ENCODE measurements at places on chromosomes 4 and X.

DNA sequence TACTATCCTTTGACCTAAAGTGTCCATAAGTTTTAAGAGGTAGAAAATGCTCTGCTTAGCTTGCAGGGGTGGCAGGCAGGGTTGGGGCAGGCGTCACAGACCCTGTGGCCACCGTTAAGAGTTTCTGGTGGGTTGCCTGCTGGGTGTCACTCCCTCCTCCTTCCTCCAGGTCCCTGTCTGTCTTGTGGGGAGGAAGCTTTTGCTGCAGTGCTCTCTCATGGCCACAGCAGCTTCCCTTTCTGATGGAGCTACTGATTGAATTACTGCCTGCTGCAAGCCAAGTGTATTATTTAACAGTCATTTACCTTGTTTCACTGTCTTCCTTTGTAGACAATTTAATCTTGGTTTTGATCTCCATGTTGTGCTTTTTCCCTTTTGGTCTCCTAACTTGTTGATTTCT lies 384.6 kb downstream of the IDS start:
- DNase-seq, result no peak

- DNase-seq, result peak; percentile 16
Measured at GRCh38 chrX:65985922-65986588, 53.8 kb downstream of the VSIG4 start.

GRCh38 chr4:183405303-183405702 lies 39.1 kb upstream of the CDKN2AIP start:
- DNase-seq, result no peak

GRCh38 chr4:52546449-52546848 lies 112.7 kb downstream of the USP46 start:
- no peak for DNase-seq

DNA sequence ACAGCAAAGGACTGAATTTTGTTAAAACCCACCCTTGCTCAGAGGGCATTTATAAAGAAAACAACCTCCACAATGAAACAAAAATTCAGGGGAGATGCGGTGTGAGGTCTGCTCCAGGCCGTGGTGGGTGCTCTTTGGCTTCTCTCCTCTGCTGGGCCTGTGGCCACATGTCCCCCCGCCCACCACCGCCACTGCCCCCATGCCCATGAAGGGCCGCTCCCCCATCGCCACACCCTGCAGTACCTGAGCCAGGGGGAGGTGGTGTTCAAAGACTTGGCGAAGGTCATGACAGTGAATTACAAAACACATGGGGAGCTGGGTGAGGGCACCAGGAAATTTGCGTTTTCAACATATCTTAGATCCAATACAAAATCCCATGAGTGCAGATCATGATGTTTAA lies 14.2 kb upstream of the CFAP299 start:
- no peak for DNase-seq

GRCh38 chrX:101385026-101385684 lies 836 bp downstream of the BTK start:
- DNase-seq, result no peak

DNA sequence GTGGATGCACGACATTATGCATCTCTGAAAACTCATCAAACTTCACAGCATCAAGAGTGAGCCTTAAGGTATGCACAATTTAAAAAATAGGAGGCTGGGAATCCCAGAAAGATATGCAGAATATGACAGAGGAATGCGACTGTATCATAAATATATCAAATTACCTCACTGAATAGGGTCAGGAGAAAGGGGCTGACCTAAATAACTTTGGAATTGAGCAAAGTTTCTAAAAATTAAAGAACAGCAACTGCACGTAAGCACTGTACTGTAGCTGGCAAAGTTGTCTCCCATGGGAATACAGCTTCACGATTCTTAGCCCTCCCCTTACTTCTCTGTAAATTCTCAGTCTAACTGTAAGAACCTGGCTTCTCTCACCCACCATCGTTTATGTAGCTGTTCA lies 397.4 kb upstream of the ZFP42 start:
- DNase-seq, result no peak

DNA sequence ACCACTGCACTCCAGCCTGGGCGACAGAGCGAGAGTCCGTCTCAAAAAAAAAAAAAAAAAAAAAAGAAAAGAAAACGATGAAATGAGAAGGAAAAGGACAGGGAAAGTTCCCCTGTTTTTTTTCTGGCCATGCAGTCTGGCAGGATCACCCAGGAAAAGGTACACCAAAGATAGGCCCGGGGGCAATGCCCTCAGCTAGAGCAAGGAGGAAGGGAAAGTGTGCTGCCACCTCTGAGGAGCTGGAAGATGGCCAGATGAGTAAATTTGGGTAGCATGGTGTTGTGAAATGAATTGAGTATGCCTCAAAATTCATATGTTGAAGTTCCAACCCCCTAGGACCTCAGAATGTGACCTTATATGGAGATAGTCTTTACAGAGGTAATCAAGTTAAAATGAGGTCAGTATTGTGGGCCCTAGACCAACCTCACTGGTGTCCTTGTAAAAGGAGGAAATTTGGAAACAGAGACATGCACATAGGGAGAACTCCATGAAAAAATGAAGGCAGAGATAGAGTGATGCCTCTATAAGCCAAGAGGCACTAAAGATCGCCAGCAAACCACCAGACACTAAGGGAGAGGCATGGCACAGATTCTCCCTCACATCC lies 28.9 kb downstream of the MAOB start:
- DNase-seq, result no peak

GRCh38 chr4:68569466-68570121 lies 6.5 kb downstream of the UGT2B17 start:
- DNase-seq, result no peak

DNA sequence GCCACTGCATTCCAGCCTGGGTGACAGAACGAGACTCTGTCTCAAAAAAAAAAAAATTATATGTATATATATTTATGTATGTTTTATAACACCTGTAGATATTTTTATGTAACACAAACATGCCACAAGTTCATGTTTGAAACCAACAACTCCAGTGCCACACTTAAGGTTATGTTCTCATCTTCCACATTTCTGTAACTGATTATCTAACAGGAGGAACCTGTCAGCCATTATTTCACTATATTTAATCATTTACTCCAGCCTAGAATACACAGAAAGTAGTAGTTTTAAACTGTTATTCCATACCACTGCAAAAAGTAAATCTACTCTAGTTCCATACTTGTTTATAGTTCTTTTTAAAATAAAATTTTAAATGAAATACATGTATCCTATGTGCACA lies 32.3 kb downstream of the MCUB start:
- DNase-seq, result no peak

- no peak for DNase-seq
Measured at GRCh38 chr4:144962300-144962699, 135.7 kb downstream of the ANAPC10 start.

GRCh38 chr4:78565971-78566372 lies 14.4 kb downstream of the ANXA3 start:
- DNase-seq, result no peak

GRCh38 chrX:32269866-32270265 lies 941.5 kb downstream of the DMD start:
- no peak for DNase-seq

- DNase-seq, result no peak
Measured at GRCh38 chrX:53684415-53685192, 1.9 kb downstream of the HUWE1 start.

GRCh38 chr4:74315376-74315775 lies 7.1 kb downstream of the EPGN start:
- no peak for DNase-seq

GRCh38 chr4:102076622-102077021 lies 268.7 kb downstream of the SLC39A8 start:
- DNase-seq, result no peak

- no peak for DNase-seq
Measured at GRCh38 chr4:187606581-187606980, 389.0 kb upstream of the ZFP42 start.

DNA sequence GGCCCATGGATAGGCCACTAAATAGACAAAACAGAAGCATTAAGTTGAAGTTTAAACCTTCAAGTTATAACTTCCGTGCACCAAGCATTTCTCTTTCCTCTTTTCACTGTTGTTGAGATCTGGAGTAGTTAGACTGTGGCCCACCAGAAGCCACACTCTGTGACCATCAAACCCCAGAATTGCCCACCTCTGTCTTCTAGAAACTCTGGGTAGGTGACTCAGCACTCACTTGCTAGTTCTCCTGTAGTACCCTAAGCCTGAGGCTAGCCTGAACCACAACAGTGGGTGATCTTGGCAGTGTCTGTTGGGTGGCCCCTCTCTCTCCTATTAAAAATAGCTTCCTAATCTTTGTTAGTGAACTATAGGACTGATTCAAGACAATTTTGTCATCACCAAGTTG lies 24.6 kb upstream of the CD40LG start:
- no peak for DNase-seq

DNA sequence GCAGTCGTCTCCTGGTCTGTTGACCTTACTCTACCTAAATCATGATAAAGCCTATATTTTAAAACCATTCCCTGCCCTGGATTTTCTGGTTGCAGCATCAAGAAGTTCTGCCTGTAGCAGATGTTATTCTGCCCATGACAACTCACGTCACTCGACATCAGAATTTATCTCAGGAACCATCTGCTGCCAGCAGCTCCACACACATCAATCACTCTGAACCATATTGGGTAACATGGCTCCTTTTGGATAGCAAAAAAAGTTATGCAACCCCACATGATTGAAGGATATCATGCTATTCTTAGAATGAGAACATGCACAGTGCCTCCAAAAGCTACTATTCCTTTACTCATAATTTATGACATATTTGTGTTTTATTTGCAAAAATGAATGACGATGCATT lies 341.4 kb downstream of the DHRSX start:
- no peak for DNase-seq

DNA sequence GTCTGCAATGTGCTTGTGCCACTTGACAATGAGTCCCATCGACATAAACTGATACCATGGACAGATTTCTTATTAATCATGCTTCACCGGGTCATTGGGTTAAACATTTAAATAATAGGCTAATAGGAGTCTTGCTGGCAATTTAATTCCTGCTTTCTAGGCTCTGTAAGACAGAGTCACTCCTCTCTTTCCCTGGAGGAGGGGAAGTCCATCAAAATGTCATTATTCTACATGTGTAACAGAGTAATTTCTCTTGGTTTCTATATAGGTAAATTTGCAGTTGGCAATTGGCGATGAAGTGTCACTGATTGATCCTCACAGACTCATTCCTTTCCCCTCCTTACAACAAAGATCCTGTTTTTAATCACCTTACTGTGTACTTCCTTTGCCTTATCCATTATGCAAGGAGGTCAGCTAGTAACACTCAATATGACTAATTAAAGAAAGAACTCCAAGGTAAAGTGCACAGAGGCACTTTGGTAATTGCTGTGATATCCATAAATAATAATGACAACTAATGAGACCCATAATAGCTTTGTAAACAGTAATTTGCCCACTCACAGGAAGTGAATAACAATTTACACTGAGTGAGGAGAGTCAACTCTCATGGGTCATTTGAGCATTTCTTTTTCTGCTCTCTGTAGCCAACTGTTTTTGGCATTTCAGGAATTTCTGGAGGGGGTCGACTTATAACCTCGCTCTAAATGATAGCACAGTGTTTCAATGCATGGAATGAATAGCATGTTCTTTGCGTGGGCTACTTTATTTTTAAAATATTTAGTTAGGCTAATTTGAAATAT lies 184.0 kb downstream of the UGT8 start:
- DNase-seq, result no peak

DNA sequence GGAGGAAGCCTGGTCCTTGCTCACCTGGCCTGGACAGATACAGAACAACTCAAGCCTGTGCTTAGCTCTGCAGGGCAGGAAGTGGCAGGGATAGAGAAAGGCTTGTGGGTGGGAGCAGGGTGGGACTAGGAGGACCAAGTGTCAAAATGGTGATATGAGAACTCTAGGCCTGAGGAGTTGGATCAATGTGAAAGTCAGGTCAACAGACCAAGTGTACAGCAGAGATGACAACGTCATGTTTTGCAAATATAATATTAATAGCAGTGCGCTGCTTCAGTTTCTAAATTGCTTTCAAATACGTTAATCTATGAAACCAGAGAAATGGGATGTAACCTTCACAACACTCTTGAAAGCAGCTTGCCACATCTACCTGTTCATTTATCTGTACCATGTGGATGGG lies 114.2 kb upstream of the MAP3K15 start:
- no peak for DNase-seq

- no peak for DNase-seq
Measured at GRCh38 chrX:55778322-55778721, 60.8 kb downstream of the RRAGB start.

- DNase-seq, result no peak
Measured at GRCh38 chr4:25970226-25970675, 56.2 kb downstream of the SMIM20 start.

DNA sequence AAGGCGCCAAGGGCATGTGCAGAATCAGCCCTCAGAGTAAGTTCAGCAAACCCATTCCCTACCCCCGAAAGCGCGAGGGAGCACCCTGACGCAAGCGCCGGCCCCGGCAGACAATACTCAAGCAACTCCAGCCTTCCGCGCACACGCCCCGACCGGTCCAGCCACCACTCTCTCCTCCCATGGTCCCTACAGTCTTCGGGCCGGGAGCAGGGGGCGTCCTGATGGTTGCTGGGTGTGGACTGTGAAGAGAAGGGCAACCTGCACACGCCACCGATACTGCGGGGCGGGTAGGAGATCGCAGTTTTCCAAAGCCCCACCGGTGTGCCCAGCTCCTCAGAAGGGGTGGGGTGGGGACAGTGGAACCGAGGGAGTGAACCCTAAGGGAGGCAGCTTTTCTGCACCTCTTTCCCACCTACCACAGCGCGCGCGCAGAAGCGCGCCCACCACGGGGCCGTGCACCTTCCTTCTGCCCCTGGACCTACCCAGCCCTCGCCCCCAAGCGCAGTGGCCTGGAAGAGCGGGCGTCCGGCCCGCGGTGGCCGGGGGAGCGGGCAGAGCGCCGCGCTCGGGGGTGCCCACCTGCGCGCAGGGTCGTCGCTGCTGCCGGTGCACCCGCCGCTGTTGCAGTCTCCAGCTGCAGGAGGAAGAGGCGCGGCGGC lies 650.2 kb upstream of the DIPK2B start:
- peak; percentile 8 for DNase-seq

- no peak for DNase-seq
Measured at GRCh38 chr4:139175646-139176301, 1.2 kb downstream of the ELF2 start.

DNA sequence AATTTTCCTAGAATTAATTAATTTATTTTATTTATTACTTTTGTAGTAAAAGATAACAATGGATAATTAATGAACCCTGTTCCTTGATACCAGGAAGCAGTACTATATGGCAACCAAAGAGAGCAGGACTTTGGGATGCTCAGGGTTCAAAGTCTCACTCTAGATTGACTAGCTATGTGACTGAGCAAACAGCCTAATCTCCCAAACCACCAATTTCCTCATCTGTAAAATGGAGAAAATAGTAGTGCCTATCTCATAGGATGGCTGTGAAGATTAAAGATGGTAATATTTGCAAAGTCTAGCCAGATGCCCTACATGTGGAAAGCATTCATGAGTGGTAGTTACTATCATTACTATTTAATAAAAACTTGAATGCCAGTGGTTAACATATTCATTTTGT lies 97.6 kb downstream of the PRDM5 start:
- no peak for DNase-seq

GRCh38 chr4:82890528-82890900 lies 439 bp downstream of the SEC31A start:
- DNase-seq, result no peak

- DNase-seq, result no peak
Measured at GRCh38 chrX:152165033-152165743, 26.8 kb upstream of the MAGEA10 start.

- DNase-seq, result no peak
Measured at GRCh38 chrX:71668248-71668595, 876 bp downstream of the LOC101059915 start.

Measured in stimulated activated CD4-positive, alpha-beta T cell treated with anti-CD3 and anti-CD28 coated beads, Interleukin-12 subunit alpha, Interleukin-12 subunit beta, amount 100 ng/mL, for 24 hours (primary cell).